HT-29 (cell line): ENCODE measurements at places on chromosomes 7 and 10.

- no peak for DNase-seq
Measured at GRCh38 chr10:19164461-19164860, 115.9 kb downstream of the MALRD1 start.

GRCh38 chr7:128963327-128963757, 25.6 kb downstream of the IRF5 start:
- no peak for DNase-seq

GRCh38 chr7:38318803-38319416, 45.5 kb upstream of the TARP start:
- DNase-seq = peak; percentile 64

DNA sequence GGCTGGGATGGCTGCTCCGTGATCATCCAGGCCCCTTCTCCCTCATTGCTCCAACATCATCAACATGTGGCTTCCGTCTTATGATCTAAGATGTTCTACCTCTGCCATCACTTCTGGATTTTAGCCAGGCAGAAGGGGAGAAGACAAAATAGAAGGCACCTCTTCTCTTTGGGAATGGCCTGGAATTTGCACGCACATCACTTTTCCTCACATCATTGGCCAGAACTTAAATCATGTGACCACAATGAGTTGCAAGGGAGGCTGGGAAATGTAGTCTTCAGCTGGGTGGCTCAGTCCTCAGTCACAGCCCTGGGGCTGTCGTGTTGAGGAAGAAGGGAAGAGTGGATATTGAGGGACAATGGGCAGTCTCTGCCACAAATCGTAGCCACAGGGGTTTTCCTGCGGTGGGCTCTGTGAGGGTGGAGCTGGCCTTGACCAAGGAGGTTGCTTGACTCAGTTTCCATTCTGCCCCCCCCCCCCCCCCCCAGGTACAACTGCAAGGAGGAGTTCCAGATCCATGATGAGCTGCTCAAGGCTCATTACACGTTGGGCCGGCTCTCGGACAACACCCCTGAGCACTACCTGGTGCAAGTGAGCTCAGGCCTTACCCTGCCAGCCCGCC, 50.3 kb downstream of the PALD1 start:
- peak; percentile 45 for DNase-seq

DNA sequence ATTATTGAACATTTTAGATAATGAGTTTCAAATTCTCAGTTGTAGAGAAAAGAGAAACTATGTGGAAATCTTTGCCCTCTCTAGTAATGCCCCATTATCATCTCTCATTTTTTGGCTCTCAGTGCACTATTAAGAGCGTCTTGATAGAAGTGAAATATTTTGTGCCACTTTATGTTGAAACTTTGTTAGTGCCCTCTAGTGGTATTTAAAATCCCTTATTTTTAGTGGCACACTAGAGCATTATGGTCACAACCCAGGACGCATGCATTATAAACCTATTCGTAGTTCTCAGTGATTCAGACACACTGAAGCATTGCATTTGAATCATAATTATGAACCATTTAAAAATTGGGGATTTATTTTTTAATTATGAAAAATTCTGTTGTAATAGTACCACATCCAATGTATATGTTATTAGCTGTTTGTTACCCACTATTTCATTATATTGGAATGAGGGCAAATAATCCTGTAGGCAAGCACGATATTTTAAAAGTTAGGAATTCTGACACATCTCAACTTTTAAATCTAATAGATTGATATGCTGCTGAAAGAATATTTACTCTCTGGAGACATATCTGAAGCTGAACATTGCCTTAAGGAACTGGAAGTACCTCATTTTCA, 21.9 kb downstream of the PDCD4 start:
- DNase-seq = peak; percentile 72

- no peak for DNase-seq
Measured at GRCh38 chr10:83820033-83820432, 319.3 kb upstream of the GHITM start.

DNA sequence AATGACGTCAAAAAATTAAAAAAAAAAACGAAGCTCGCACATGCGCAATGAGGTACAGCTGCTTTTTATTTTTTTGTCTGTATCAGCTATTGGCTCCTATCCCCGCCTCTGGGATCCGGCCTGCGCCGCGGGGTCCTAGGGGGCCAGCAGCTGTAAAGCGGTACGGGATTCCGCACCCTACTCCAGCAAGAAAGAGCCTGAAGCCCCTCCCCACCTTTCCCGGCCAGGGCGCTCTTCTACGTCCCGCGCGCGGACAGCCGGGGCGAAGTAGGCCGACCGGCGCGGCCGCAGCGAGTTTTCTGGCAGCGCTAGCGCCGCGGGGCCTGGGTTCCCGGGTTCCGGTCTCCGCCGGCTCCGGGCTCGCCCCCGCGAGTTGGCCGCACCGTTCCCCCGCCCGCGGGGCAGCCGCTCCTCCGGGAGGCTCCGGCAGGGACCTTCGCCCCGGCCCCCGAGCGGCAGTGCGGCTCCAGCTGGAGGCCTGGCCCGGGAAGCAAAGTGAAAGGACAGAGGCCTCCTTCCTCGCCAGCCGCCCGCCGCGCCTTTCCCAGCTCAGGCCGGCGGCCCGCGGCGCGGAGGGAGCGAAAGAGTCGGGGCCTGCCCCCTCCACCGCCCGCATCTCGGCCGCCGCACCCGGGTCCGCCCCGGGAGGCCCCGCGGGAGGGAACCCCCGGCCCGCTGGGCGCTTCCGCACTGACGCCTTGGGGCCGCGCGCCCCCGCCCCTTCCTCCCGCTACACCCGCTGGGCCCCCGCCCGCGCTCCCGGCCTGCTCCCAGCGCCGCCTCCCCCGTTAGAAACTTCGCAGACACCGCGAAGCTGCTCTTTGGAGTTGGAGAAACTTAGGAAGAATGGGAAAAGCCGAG, 4.7 kb upstream of the SPAG6 start:
- peak; percentile 79 for DNase-seq

- DNase-seq = no peak
Measured at GRCh38 chr7:42351316-42351935, 114.4 kb upstream of the GLI3 start.

- no peak for DNase-seq
Measured at GRCh38 chr7:99737726-99738125, 2.7 kb upstream of the CYP3A7 start.

- no peak for DNase-seq
Measured at GRCh38 chr10:5805711-5806110, 7.5 kb downstream of the GDI2 start.

DNA sequence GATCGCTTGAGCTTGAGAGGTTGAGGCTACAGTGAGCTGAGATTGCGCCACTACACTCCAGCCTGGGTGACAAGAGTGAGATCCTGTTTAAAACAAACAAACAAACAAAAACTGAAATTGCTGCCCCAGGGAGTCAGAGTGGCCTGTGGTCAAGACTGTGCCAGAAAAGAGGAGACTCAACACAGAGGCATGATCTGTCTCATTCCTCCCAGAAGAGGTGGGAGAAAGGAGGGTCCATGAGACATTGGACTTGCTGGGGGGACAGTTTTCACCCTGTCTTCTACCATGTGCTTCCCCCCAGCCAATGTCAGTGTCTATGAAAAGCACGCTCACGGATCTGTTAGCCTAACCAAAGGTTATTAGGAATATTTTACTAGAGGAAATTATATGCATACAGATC, 3.2 kb downstream of the ZNF853 start:
- DNase-seq = no peak

DNA sequence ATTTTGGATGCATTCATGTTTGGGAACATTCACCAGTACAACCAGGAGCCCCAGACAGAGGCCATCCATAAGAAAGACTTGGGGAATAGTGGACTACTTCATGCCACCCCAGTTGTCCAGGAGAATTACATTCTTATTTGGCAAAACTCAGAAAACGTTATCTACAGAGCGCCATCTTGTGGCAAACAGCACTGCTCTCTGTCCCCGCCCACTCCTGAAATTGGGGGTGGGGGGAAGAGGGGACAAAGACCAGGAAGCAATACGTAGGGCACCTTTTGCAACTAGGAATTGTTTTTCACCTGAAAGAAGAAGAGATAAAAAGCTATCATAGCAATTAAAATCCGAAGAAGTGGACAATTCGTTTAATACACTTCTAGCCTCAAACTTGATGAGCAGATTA, 134.6 kb upstream of the MGMT start:
- DNase-seq = peak; percentile 61
